ENCODE measurements at places on chromosomes 16 and 17.

GRCh38 chr16:57918444-57918843 lies 52.5 kb downstream of the CNGB1 start:
- no peak for DNase-seq

- no peak for DNase-seq
These were observed 22.8 kb upstream of the CNEP1R1 start for GRCh38 chr16:50002190-50002589.

GRCh38 chr17:50095626-50096037 lies 481 bp downstream of the PDK2 start:
- no peak for DNase-seq

DNA sequence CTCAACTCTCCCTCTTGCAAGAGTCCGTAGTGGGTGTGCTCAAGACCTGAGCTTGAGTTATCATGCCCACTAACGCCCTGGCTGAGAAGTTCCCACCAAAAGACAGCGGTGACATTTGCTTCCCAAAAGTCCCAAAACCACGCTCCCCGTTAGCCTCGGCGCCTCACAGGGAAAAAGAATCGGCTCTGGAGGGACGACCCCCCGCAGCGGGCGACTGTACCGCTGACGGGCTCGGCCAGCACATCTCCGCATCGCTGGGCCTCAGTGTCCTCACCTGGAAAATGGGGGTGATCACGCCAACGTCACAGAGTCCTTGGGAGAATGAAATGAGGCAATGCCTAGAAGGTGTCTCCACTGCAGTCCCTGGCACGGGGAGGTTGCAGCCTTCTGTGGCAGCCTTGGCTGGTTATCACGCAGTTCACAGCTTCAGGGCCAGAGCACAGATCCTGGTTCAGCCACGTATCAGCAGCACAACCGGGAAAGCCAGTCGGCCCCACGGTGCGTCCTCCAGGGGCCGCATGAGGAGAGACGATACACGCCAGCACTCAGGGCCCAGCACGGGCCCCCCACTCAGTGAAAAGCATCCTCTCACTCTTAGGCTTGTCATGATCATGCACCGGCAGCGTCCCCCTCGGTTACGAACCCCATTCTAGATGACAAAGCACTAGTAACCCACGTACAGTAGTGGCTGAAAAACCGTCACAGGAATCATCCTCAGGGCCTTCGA lies 32.9 kb downstream of the NXN start:
- DNase-seq: no peak

- no peak for DNase-seq
These were observed 1.2 kb downstream of the NPTX1 start for GRCh38 chr17:80474961-80475909.

DNA sequence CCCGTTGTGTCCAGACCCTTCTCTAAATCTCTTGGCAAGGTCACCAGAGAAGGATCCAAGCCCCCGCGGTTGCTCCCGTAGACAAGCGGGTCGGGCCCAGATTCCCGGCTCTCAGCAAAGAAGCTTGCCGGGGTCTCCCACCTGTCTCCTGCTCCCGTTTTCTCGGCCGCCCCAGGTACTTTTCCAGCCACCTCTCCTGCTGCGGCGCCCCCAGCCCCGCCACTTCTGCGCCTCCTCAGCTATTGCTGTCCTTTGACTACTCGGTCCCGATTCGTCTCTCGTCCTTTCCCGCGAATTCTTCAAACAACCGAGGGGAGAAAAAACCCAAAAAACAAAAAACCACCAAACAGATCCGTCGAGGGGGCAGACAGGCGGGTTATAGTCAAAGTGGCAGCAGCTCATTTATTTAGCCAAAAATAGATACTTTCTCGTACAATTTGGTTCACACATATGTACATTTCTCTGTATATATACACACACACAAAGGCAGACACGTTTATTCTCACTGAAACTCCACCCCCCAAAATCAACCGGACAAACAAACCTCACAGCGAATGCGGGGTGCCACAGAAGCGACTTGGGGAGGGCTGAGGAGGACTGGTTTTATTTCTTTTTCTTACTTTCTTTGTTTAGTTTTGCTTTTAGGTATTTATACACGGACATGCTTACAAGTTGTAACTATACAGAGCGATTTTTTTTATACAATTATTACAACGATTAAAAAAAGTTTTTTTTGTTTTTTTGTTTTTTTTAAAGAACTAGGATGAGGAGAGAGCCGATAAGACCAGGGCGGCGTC lies 3.5 kb downstream of the IRX3 start:
- no peak for DNase-seq

GRCh38 chr17:27660436-27660835 lies 29.4 kb downstream of the LGALS9 start:
- DNase-seq: no peak
